ENCODE measurements at places on chromosomes 4 and X.
A peak's percentile ranks its signal among the peaks of the same experiment; 100 is the strongest.

GRCh38 chr4:87219632-87220093 is 755 bp downstream of the KLHL8 start:
- peak; percentile 64 for DNase-seq

DNA sequence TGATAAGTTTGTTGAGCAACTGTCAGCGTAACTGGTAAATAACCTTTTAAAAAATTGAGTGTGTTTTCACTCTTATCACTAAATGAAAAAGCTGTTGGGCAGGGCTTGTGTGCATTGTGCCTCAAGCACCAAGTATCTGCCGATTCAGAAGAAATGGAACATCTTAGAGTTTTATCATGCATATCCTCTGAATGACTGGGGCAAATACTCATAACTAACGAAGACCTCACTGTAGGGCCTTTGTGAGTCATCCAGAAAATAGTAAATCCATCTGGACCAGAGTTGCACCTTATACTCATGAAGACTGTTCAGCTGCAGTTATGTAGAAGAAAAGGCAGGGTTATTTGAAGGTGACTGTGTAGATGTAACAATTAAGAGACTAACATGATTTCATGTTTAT is 222.1 kb downstream of the CAMK2D start:
- DNase-seq, result no peak

DNA sequence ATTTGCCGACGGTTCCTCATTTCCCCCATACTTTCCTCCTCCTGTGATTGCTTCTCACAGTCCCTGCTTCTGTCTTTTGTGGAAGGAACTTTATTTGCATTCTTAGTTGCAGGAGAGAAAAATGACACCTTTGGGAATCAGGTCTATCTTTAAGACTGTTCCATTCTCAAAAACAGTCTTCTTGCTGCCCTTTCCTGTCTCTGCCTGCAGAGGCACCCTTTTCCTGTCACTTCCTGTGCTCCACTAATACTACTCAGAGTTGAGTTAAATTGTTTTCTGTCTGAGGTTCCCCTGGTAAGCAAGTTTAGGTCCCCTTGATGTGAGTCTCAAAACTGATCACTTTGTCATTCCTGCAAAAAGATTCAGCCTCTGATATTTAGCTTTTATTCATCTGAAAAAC is 208.8 kb upstream of the CLNK start:
- peak; percentile 70 for DNase-seq

GRCh38 chr4:145418739-145419138 is 62.9 kb upstream of the SMAD1 start:
- no peak for DNase-seq

DNA sequence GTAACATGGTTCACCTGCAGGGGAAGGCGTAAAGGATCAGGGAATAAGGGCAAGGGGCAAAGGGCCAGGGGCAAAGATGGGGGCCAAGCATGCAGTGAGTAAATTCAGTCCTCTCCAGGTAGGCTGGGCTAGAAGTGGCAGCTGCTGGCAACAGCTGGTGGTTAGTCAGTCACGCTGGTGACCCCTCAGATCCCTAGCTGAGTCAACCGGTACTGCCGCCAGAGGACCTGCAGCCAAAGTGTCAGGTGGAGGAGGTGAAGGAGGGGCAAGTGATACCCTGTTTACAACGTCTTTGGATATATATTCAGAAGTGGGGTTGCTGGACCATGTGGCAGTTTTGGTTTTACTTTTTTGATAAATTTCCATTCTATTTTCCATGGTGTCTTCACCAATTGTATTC is 24.6 kb upstream of the NAP1L2 start:
- no peak for DNase-seq

GRCh38 chrX:40300286-40300890 is 202.6 kb upstream of the BCOR start:
- DNase-seq, result no peak

DNA sequence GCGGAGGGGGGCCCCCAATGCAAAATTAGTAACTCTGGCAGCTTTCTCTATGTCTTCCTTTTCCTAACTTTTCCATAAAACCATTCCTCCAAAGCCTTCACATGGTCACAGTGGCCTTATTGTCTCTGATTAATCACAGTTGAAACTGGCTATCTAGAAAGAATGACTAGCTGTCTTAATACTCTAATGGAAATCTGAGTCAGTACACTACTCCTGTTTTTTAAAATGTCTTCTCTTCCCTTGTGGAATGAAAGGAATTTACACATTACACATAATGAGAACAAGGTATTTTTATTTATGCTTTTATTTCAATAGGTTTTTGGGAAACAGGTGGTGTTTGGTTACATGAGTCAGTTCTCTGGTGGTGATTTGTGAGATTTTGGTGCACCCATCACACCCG is 66.3 kb upstream of the PUDP start:
- DNase-seq, result no peak

- DNase-seq, result no peak
These were observed 51.5 kb upstream of the SLC4A4 start for GRCh38 chr4:71287305-71287704.

DNA sequence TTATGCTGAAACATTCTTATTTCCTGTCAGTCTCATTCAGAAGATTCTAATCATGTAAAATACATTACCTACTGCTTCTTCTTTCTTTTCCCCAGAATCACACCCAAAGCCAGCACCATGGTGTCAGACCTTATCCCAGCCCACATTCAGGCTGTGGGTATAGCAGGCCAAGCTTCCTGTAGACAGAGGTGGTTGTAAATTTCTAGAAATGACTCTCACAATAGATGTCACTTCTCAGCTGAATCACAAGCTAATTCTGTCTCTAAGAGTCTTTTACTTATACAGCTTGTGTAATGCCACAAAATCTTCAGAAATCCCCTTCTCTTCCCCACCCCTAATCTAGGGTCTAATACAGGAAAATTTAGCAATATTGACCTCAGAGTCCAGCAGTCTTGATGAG is 239.6 kb downstream of the PARM1 start:
- DNase-seq, result no peak

DNA sequence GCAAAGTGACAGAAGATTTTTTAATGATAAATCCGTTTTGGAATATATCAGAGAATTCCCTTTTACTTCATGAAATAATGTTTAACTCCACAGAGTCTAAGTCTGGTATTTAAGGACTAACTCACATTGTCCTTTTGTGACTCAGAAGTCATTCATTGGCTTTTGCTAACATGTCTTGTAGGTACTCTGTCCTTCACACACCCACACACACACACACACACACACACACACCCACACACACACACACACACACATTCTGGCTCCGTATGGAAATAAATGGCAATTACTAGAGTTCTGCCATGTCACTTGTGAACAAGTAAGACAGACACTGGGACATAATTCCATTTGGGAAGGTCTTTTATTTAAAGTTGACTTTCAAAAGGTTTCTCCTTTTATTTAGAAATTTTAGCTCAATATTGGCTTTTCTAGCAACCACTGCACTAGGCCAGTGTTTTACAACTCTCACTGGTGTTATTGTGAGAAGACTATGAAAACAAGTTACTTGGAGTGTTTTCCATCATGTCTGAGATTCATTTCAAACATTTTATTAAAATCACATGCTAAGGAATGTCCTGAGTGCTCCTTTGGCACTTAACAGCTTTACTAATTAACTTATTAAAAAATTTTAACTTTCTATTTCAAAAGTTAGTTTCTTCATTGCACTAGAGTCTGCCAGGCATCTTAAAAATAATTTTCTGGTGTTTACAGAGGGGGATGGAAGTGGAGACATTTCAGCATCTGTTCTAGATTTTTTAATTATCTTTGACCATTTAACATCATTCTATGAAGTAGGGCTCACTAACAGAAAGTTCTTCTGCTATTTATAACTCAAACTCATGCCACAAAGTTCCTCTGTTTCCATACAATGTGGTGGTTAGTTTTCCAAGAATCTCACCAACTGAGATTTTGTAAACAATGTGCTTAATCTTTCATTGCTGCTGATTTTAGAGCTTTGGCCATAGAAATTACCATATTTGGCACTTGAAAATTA is 240.3 kb upstream of the GPC4 start:
- no peak for DNase-seq

- no peak for DNase-seq
These were observed 64.3 kb upstream of the GABRE start for GRCh38 chrX:152038804-152039203.

DNA sequence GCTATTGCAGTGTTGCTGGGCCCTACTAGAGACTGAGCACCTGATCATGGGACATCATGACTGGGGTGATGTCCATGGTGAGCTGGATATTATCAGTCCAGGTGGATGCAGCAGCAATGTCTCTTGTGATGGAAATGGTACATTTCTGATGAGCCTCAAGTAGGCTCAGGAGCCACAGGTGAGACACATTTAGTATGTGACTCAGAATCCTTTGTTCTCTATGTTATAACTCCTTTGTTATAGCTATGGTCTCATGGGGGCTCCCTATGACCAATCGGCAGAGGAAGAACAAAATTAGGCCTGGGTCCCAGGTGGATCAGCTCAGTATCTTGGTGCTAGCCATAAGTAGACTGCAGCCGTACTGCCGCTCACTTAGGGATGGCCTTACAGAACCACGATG is 107.9 kb upstream of the FAT1 start:
- DNase-seq, result no peak

DNA sequence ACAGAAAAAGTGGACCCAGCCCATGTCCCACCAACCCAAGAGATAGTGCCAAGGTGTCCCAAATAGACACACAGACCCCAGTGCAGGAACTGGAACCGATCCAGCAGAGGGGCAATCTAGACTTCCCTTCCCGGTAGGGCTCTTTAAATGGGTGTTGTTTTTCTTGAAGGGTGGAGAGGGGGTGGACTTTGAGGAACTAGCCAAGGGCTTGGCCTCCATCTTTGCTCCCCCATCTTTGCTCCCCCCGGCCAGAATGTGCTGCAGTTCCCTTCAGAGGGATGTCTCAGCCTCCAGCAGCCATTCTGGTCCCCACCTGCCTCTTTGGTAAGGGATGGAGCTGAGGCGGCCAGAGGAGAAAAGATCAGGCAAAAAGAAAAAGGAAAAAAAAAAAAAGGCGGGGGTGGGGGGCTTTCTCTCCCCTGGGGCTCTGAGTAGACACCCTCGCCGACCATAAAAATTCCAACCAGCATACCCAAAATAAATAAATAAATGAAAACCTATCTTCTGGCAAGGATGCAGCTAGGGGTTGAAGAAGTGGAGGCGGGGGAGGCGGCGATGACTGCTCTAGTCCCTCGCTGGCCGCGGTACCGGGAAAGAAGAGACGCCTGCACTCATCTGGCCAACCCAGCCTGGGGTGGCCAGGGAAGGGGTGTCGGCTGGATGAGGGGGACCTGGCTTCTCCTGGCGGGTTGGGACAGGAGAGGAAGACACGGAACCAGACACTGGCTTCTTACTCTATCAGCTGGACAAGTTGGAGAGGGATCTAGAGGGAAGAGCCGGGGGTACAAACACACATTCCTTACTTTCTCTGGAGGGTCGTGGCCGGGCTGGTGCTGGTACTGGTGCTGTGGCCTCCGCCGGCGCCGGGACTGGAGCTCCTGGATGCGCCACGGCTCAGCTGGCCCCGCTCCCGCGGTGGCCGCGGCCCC is 38.5 kb upstream of the IQSEC2 start:
- DNase-seq, result no peak

DNA sequence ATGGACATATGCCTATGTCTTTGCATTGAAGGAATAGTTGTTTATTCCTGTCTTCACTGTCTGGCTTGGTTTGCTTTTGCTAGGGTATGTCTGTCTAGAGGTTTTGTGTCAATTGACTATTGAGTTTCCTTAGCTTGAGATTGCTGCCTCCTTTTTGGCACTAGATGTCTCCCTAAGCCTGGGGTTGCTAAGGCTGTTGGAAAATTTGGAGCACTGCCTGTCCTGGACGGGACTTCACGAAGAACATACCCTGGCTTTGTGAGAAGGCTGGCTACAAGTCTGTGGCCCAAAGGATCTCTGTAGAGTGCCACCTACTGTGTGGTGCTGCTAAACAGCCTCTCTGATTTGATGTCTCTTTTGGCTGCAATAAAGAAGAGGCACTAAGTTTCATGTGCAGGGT is 183.8 kb upstream of the NUDT10 start:
- DNase-seq, result no peak

DNA sequence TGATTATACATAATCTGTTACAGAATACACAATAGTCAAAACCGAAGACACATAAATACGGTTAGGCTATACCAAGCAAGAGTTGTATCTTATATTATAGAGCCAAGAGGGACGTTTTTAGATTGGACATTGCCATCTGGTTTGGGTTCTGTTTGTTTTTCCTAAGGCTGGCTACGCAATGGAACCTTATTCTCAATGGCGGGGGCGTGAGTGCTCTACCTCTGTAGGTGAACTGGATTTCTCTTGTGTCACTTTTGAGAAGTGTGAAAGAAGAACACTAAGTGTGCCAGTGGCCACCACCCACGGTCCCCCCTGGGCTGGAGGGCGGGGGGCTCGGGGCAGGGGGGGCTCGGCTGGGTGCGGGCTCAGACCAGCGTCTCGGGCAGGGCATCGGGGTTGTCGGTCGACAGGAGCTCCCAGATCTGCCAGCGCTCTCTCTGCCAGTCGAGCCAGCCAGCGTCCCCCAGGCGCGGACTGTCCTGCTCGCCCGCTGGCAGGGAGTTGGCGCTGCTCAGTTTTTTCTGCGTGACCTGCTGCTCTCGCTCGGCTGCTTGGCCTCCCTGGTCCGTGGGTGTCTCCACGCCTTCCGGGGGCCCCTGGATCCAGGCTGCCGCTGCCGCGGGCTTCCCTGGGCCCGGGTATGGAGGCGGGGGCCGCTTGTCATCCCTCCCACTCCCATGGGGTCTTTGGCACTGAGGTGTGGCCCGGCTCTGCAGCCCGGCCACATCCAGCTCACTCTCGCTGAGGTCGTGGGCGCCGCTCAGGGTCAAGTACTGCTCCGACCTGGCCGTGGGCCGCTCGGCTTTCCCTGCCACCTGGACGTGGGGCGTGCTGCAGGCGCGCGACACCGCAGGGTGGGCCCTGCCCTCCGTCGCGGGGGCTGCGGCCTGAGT is 27.6 kb downstream of the HCCS start:
- no peak for DNase-seq

- no peak for DNase-seq
These were observed 68.5 kb downstream of the SH3RF1 start for GRCh38 chr4:169202145-169202699.

DNA sequence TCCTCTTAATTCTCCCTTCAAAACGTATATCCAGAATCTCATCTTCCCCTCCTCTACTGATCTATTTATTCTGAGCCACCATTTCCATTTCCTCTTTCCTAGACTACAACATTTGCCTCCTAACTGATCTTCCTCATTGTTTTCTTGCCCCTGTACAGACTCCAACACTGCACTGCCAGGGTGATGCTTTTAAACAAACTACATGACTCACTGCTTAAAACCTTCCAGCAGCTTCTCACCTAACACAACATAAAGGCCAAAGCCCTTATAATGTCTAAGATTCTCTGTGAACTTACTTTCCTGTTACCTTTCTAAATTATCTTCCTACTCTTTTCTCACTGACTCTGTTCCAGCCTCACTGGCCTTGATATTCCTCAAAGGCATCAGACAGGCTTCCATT is 161.0 kb upstream of the HS3ST1 start:
- DNase-seq, result no peak

DNA sequence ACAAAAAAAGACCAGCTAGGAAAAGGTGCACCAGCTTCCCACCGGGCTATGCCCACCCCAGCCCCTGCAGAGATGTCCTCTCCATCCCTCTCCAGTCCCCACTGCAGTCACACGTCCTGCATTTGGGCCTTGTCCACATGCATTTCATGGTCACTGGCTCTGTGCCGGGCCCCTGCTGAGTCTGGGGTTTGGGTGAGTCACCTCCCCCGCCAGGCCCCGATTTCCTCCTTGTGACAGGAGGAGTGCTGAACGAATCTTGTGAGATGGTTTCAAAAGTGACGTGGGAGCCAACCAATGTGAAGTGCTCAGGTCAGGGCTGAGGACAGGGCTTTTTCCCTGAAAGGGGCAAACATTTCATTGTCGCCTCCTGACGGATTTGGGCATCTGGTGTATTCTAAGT is 7.1 kb downstream of the CPZ start:
- no peak for DNase-seq

Data from NCI-H526 (cell line).